ENCODE measurements at places on chromosomes 1 and 21.

GRCh38 chr1:85933961-85934360, 222.6 kb downstream of the COL24A1 start:
- DNase-seq, result no peak

DNA sequence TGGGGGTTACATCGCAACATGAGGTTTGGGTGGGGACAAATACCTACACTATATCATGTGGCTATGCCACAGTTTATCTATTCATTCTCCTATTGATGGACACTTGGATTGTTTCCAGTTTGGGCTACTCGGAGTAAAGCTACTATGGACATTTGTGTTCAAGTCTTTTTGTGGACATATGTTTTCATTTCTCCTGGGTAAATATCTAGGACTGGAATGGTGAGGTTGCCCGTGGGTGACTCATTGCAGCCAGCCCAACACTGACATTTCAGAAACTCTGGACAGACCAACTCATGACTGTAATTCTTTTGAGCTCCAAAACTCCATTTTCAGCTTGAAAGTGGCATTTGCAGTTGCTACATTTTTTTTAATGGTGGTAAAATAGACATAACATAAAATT, 82.7 kb downstream of the KAZN start:
- DNase-seq, result no peak

- no peak for DNase-seq
Measured at GRCh38 chr1:205670611-205671430, 9.5 kb downstream of the SLC45A3 start.

GRCh38 chr1:40787737-40788560, 4.4 kb downstream of the KCNQ4 start:
- no peak for DNase-seq

DNA sequence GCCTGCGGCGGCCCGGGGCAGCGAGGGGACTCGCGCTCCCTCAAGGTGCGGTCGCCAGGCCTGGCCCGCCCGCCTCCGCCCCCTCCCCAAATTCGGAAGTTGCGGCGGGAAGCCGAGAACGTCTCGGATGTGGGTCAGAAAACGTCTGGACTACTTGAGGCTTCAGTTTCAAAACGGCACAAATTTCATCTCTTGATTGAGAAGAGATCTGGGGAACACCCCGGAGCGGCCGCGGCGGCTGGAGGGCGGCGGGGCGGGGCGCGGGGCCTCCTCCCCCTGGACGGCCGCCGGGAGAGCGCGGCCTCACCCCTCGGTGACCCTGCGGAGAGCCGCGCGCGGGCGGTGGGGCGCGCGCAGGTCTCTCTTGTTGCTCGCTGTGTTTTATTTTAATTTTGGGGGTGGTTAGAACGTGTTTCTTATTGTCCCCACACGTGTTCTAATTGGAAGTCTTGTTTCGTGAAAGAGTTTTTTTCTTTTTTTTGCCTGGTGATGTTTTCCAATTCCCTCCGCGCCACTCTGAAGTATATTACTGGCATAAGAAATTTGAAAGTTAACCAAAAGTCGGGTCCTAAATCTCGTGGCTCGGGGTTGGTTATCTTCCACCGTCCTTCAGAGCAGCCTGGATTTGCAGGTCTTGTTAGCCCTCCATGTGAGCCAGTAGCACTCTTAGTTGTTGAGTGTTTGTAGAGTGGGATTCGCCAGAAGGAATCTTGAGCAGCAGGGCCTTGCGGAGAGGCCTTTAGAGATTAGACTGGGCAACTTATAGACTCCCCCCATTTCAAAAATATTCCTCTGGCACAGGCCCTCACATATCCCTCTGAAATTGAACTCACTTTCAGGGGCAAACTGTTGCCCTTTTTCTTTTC, 749 bp downstream of the PCBP3 start:
- DNase-seq, result peak; percentile 33

GRCh38 chr1:99363531-99363930, 99.2 kb downstream of the PLPPR4 start:
- no peak for DNase-seq

DNA sequence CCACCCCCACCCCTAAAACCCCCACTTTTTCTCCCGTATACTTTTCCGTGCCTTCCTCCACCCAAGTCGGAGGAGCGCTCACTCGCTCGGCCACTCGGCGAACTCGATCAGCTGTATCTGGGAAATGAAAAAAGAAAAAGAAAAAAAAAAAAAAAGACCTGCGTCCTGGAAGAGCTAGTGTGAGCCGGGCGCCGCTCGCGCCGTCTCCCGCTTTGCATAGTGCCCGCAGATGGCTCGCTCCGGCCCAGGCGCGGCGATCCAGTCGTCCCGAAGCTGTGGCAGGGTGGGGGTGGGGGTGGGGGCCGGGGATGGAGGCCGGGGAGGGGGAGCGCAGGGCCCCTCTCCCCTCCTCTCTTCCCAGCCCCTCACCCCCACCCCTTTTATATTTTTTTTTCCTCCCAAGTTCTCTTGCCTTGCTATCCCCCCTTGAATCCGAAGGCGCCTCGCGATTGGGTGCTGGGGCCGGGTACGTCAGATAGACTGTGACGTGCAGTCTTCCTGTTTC, 299 bp upstream of the PROX1 start:
- no peak for DNase-seq

DNA sequence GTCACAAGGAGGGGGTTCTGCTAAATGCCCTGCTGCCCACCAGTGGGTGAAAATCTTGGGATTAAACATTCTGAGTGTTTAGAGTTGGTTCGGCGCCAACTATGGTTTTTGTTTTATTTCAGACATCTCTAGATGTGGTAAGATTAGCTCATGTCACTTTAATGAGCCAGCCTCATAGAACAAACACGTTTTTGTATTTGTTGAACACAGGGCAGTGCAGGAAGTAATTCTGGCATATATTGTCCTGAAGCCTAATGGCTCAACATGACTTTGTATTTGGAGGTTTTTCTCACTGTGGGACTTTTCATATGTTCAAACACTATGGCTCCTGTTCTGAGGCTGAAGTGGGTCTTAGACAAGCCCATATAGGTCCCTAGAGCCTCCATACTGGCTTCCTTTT, 107.8 kb downstream of the NGF start:
- DNase-seq, result no peak

GRCh38 chr1:230030122-230030821, 36.8 kb upstream of the GALNT2 start:
- DNase-seq, result no peak

GRCh38 chr1:3440711-3441409, 13.6 kb upstream of the ARHGEF16 start:
- no peak for DNase-seq

GRCh38 chr1:30449003-30449402, 274.4 kb downstream of the MATN1 start:
- no peak for DNase-seq

DNA sequence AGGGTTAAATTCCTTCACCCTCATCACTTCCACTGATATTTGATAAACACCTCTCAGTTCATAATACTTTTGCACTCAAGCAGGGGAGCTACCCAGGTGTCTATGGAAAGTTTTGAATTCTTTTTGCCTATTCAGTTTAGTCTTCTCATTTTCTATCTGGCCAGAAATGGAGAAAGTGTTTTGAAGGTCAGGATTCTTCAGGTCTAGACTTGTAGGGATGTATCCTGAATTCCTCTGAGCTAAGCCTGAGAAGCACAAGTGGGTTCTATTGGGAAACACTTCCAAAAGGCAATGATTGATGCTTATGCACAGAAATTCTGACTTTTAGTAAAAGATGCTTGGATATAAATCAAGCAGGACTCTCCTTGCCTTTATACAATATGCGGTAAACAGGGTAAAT, 217.8 kb upstream of the HOOK1 start:
- DNase-seq, result no peak

- no peak for DNase-seq
Measured at GRCh38 chr21:33870768-33871167, 44.8 kb downstream of the ATP5PO start.

DNA sequence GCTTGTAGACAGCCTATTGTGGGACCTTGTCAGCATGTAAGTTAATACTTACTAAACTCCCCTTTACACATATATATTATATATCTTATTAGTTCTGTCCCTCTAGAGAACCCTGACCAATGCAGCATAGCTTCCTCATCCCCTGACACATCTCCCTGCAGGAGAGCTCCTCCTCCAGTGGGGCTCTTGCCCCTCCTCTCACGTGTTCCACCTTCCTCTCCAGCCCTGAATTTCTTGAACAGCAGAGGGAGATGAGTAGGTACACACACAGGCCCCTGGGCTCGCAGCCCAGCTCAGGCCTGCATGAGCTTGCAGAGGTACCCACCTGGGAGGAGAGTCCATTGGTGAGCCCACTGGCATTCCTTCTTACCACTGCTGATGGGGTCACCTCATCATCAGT, 27.3 kb upstream of the GOLT1A start:
- DNase-seq, result no peak

GRCh38 chr1:175218786-175219434, 26.3 kb upstream of the KIAA0040 start:
- no peak for DNase-seq

DNA sequence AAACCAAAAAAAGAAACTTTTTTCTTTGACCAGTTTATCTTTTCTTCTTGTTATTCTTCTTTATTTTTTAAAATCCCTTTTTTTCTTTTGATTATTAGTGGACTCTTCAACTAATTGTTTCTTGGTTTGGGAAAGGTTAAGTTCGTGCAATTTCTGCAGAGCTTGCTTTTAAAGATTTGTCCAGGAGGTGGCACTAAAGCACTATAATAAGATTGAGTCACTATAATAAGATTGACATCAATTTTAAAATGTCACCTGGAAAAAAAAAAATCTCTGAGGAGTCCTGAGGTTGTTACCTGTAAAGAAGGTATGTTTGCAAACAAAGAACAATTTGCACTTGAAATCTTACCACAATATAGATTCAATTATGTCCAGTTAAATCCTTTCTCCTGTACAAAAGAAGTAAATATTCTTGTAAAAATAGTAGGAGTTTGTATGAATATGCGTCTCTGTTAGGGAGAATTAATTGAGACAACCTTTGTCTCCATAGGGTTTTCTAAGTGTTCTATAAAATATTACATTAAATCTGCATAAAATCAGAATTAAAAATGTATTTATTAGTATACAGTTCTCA, 166.7 kb downstream of the ADGRL4 start:
- no peak for DNase-seq

DNA sequence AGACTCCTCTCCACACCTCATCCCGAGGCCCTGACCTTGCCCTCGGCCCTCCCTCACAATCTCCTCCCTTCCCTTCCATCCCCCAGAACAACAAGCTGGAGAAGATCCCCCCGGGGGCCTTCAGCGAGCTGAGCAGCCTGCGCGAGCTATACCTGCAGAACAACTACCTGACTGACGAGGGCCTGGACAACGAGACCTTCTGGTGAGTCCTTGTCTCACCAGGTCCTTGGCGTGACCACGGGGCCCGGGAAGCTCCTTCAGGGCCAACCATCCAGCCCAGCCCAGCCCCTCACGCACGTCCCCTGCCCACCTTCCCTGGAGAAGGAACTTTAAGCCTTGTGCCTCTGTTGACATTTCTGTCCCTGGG, 15.6 kb downstream of the PODN start:
- no peak for DNase-seq

DNA sequence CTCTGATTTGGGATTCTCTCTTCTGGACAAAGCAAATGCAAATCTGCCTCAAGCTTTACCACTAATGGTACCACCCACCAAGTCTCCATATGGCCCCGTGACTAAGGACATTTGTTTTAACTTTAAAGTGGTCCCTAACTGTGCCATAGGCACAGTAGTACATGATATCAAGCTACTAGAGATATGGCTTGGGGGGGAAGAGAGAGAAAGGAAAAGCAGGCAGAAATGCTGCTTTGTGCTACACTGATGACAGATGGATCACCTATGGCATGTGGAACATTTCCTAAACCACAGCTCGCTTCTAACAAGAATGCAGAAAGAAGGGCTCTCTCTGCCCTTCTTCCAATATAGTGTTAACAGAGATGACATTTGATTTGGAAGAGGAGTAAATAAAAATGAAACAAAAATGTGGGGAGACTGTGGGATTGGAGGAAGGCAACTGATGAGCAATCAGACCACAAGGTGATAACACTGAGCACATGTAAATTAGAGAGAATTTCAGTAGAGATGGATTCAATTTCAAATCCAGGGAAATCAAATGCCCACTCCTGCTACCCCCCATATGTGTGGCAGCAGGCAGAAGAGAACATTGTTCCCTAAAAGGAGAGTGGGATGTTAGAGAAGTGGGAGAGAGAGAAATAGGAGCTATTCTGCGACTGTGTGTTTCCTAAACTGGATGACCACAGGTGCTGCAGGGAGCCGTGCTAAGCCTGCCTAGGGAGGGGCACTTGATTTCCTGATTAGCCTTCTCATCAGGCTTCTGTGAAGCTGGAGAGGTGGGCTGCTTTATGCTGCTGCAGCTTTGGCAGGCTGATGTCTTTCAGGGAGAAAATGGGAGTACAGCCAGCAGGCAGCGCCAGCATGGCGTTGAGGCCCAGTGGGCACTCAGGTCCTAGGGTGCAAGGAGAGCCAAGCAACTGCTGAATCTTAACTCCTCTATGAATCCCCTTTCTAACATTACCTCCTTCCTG, 75.3 kb downstream of the ZNF648 start:
- no peak for DNase-seq

- no peak for DNase-seq
Measured at GRCh38 chr1:51768971-51769588, 109.4 kb downstream of the NRDC start.

DNA sequence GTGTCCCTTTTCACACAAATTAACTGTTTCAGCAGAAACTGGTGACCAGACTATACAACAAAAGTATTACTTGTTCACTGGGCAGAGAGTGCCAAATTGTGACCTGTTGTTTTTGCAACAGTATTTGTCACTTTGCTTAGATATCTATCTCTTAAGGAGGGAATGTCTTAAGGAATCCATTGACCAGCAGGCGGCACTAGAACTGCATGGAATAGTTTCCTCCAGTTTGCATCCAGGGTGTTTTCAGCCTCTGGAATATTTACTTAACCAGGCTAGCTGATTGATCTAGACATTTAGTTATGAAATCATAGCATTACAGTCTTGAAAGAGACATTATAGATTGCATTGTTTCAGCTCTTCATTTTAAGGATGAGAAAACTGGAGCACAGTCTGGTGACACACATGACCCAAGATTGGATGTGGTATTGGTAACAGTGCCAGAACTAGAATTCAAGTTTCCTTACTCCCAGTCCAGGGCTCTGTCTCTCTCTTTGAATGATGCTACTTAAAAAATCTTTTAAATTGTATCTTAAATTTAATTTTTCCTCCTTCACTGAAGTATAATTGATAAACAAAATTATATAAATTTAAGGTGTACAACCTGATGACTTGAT, 16.9 kb downstream of the RPTN start:
- DNase-seq, result no peak

GRCh38 chr1:11641776-11642305, 12.4 kb downstream of the FBXO2 start:
- DNase-seq, result no peak

GRCh38 chr1:180581635-180582039, 22.9 kb downstream of the OVAAL start:
- DNase-seq, result no peak

GRCh38 chr1:231376875-231377549, 38.9 kb downstream of the SPRTN start:
- no peak for DNase-seq

GRCh38 chr21:34669149-34669879, 520 bp downstream of the CLIC6 start:
- no peak for DNase-seq

- no peak for DNase-seq
Measured at GRCh38 chr1:172801771-172802322, 142.9 kb downstream of the FASLG start.
